ENCODE measurements at places on chromosomes 16 and 17.

DNA sequence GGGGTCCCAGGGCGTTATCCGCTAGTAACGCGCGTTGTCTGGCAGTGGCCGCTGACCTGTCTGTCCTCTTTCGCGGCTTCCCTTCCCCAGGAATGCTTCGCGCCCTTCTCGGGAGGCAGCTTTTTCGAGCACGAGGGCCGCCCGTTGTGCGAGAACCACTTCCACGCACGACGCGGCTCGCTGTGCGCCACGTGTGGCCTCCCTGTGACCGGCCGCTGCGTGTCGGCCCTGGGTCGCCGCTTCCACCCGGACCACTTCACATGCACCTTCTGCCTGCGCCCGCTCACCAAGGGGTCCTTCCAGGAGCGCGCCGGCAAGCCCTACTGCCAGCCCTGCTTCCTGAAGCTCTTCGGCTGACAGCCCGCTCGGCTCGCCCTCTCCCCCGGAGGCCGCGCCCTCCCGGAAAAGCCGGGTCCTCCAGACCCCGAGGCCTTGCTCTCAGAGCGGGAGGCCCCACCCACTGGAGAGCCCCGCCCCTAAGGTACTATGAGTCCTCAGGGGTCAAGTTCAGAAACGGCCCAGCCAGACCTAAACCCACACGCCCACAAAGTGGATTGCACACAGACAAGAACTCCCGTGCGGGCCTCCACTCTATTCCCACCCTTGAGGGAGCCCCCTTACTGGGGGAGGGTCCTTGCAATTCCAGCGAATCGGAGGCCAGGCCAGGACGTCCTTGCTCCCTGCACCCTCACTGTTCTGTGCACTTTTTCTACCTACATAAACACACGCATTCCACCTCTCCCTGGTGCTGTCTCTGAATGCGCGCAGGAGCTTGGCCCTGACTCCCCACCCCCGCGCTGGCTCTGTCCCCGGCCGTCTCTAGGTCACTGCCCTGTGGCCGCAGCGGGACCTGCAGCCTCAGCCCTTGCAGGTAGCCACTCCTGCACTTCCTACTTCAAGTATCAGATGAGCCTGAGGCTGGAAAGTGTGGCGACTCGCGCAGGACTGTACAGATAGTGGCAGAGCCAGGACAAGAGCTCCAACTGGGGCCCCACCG, 5.4 kb upstream of the SLC5A2 start:
- peak; percentile 36 for DNase-seq

DNA sequence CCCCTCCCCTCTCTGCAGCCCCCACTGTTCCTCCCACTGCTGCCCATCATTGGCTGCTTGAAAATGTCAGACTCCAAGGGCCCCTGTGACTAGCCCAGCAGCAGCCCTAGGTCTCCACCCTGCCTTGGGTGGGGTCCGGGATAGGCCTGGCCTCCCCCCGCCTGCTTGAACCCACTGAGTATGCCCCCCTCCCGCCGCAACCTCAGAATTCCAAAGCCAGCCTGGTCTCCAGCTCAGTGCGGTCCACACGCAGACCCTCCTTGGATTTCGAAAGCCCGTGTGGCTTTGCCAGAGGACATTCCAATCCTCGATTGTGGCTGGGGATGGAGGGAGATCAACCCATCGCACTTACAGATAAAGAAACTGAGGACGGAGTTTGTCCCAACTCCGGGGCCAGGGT, 6.4 kb downstream of the DPEP1 start:
- no peak for DNase-seq

- DNase-seq, result no peak
Measured at GRCh38 chr17:32264823-32265191, 825 bp upstream of the RHBDL3 start.

DNA sequence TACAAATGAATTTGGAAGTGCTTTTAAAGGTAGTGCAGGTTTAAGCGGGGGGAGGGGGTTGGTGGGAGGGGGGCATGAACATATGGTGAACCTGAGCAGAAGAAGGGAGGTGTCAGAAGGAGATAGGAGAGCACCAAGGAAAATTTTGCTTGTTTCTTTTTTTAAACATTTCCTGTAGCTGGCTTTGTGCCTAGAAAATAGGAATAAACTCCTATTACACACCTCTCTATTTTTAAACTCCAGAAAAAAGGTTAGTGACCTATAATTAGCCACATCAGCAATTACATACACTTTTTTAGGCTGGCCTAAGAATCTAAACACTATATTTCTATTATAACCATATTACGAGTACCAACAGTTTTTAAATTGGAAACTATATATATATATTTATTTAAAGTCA, 159.1 kb downstream of the SKAP1 start:
- DNase-seq, result no peak

- peak; percentile 19 for DNase-seq
Measured at GRCh38 chr17:17146786-17147406, 59.2 kb downstream of the PLD6 start.

GRCh38 chr16:68069511-68070248, 15.5 kb upstream of the NFATC3 start:
- no peak for DNase-seq

DNA sequence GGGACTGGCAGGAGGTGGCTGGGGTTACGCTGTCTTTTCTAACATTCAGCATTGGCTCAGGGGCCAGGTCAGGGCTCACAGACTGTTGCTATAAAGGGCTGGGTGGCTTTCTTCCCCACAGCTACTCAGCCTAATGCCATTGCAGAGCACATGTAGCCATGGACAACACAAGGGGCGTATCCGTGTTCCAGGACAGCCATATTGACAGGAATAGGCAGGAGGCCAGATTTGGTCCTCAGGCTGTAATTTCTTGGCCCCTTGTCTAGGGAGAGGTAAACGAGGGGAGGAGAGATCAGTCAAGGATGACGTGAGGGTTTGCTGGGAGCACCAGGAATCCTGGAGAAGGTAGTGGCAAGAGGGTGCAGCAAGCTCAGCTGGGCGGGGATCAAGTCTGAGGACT, 21.2 kb upstream of the MYO15B start:
- no peak for DNase-seq

GRCh38 chr17:58184308-58184985, 8.1 kb upstream of the EPX start:
- no peak for DNase-seq

GRCh38 chr17:17840751-17841591, 4.2 kb upstream of the SREBF1 start:
- no peak for DNase-seq

DNA sequence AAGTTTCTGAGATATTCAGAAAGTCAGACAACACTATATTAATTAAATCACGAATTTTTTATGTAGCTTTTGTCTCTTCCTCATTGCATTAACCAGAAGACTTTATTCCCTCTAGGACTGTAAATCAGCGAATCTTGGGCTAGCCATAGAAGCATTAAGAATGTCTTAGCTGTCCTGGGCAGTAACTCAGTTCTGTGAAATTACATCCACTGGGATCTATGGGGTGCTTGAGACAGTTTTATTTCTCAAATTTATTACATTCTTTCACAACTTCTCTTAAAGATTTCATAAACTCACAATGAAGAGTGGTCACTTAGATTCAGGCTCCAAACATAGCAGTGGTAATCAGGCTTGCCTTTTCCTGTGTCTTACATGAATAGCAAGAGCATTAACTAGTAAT, 1153.4 kb downstream of the CDH8 start:
- DNase-seq, result no peak

GRCh38 chr17:27765353-27765752, 35.0 kb downstream of the NOS2 start:
- no peak for DNase-seq

GRCh38 chr17:79388556-79389295, 222.1 kb downstream of the RBFOX3 start:
- DNase-seq, result no peak

GRCh38 chr17:78474614-78475146, 96.2 kb downstream of the PGS1 start:
- no peak for DNase-seq

Measured in stimulated activated CD4-positive, alpha-beta T cell treated with anti-CD3 and anti-CD28 coated beads, Interleukin-4, amount 100 ng/mL, for 1 hour (primary cell).